SHP77 (cell line): ENCODE measurements at places on chromosomes 5 and 9.

- DNase-seq = no peak
Observed at GRCh38 chr5:140084541-140084940, 29.4 kb upstream of the PURA start.

- no peak for DNase-seq
Observed at GRCh38 chr5:43572357-43572756, 15.5 kb upstream of the PAIP1 start.

DNA sequence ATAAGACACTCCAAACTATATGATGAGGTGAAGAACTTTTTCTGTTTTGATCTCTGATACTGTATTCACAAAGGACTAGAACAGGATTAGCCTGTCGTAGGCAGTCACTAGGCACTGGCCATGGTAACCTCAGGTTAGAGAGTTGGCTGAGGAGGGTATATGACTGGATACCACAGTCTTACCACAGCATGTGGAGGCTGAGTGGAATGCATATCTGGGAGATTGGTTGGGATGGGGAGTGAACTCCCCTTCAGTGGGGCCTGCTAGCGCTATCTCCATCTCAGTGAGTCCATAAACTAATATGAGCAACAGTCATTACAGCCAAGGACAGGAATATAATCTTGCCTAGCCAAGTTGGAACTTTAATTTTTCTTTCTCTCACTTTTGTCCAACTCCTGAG is 339.1 kb downstream of the SPATA31D1 start:
- no peak for DNase-seq

- DNase-seq = no peak
Observed at GRCh38 chr9:132892400-132892799, 13.7 kb downstream of the SPACA9 start.

DNA sequence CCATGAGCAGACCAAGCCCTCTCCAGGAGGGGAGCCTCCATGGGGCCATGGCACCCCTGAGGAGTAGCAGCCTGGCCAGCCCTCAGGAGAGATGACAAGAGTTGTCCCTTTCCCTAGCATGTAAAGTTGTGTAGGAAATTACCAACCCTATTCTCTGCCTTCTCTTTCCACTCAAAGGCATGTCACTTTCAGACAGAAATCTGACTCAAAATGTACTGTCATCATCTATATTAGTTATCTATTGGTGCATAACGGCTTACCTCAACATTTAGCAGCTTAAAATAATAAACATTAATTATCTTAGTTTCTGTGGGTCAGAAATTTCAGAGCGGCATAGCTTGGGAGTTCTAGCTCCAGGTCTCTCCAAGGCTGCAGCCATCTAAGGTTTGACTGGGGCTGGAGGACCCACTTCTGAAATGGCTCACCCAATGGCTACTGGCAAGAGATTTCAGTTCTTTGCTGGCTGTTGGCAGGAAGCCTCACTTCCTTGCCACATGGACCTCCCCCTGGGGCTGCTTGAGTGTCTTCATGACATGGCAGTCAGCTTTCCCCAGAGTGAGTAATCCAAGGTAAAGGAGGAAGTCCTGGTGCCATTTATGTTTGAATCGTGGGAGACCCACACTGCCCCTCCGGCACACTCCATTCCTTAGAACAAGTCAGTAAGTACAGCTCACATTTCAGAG is 632.3 kb downstream of the CCDC171 start:
- no peak for DNase-seq

DNA sequence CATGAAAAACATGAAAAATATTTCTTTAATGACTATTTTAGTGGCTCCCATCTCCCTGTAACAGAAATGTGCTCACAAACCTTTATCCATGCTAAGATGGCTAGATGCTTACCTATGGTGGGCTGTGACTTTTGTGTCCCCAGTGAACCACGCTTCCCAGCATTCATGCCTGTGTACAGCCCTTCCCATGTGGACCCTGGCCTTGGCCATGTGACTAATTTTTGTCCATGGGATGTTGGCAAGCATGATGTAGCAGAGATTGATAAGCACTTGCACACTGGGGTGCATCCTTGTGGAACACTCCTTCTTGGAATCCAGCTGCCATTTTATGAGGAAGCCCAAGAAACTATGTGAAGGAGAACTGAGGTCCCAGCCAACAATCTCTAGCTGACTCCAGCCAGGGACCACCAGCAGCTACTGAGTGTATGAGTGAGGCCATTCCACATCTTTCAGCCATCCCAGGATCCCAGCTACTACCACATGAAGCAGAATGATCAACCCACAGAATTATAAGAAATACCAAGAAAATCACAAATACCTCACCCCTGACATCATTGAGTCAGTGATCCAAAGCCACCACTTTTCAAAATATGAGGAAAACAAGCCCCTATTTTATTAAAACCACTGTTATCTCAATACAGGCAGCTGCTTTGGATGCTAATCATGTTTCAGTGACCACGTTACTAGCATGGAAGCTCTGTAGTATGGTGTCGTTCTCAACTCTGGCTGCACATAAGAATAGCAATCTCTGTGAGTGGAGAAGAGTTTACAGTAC is 16.1 kb upstream of the RAI14 start:
- no peak for DNase-seq

- DNase-seq = no peak
Observed at GRCh38 chr9:70945301-70945700, 176.1 kb downstream of the TRPM3 start.

DNA sequence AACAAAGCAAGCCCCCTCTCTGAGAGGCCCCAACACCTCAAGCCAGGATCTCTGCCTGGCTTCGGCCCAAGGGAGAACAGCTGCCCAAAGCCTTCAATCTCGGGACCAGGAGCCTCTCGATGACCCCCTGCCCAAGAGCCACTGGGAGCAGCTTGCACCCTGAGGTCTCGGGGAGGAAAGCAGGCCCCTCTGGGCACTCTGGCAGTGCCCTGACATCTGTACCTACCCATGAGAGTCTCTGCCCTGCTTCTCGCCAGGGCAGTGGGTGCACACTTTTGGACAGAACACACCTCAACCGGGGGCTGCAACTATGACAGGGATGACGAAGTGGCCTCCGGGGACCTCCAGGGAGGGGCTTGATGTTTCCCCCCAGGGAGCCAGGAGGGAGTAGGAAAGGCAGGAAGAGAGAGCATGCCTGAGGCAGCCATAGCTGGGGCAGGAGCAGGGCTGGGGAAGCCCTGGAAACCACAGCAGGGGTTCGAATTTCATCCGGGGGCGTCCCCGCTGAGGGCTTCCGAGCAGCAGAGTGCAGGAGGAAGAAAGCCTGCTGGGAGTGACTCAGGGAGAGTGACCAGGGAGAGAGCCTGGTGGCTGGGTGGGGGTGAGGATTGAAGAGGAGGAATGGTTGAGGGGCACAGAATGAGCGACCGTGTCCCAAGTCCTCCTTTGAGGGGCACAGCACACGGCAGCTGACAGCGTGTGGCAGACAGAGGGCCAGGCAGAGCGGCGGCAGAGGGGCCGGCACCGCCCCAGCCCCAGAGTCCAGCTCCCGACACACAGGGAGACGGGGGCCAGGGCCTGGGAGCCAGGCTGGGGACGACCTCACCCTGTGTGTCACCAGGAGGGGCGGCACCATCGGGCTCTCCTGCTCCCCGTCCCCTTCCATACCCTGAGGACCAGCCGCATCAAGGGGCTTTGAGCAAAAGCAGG is 1.8 kb downstream of the LPCAT1 start:
- DNase-seq = no peak

DNA sequence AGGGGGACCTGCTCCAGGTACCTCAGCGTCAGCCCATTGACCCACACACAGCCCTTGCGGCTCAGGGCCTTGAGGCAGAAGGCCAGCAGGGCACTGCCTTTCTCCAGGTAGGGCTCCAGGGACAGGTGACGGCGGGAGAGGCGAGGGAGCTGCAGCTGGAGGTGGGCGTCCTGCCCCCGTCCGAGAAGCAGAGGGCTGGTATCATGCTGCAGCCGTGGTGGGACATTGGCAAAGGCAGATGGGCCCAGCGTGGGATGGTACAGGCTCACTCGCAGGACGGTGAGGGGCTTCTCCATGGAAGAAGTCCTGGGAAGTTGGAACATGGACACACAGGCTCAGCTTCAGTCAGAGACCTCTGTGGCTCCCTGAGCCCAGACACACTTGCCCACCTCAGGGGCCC is 2.5 kb upstream of the DCANP1 start:
- DNase-seq = no peak

DNA sequence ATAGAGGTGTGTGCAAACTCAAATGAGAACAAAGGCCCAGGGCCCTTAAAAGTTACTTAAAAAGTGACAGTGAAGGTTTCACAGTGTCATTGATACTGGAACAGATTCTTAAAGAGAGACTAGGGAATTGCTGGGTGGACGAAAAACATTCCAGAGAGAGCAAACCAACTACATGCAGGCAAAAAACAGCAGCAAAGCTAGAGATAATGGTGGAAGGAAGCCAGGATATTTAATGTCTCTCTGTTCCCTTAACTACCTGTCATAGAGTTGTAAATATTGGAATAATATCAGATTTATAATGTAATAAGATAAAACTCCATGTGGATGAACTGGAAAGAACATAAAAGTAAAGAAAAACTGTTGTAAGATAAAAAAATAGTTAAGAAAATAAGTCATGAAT is 508.6 kb downstream of the TAF11L14 start:
- no peak for DNase-seq

DNA sequence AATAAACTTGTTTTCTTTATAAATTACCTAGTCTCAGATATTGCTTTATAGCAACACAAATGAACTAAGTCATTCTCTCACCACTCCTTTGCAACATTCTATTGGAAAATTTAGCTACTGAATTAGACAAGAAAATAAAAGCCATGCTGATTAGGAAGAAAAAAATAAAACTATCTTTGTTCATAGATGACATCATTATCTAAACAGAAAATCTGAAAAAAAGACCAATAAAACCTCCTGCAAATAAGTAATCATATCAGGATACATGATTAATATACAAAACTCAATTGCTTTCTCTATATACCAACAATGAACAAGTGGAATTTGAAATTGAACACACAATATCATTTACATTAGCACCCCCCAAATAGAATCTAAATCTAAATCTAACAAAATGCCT is 455.3 kb upstream of the KIF2A start:
- DNase-seq = no peak

GRCh38 chr5:75463726-75464125 is 47.7 kb downstream of the CERT1 start:
- DNase-seq = no peak
